ENCODE measurements at places on chromosomes 16 and 17. TPM values are rescaled to one million over a fixed set of nuclear protein-coding genes. Genes with fewer than 3 reads are reported as not detected.

KREMEN2 gene
- not detected for total RNA-seq

CBX8 gene
- 2.1 TPM for total RNA-seq

C17orf58 gene
- 10.3 TPM for total RNA-seq

GRCh38 chr17:65047941-65048340, 8.6 kb downstream of the GNA13 start:
- no peak for DNase-seq

- DNase-seq = no peak
Observed at GRCh38 chr17:611202-611601, 103.4 kb downstream of the VPS53 start.

DNA sequence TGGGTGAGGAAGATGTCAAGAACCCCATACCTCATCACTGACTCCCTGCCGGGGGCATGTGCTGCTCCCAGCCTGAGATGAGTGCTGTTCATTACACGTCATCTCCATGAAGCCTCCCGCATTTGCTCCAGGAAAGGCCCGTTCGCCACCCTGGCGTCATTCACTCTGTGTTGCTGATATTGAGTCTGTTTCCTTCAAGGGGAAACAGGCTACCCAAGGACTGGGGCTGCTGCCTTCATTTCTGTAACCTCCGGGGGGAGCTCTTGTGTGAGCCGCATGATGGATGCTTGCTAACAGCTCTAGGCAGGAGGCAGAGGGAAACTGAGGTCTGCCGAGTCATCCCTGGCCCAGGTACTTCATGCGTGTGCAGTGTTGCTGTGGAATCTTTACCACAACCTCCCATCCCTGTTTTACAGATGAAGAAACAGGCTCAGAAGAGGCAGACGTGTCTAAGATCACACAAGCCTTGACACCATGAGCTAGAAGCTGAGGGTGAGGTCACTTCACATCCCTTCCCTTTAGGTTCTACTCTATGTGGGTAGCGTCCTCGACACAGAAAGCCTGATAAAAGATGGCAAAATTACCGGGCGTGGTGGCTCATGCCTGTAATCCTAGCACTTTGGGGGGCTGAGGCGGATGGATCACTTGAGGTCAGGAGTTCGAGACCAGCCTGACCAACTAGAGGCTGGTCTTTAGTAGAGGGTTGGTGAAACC, 3.5 kb upstream of the ARMC5 start:
- DNase-seq = no peak

GRCh38 chr17:74152591-74153455, 50.7 kb upstream of the RPL38 start:
- peak; percentile 86 for DNase-seq

DNA sequence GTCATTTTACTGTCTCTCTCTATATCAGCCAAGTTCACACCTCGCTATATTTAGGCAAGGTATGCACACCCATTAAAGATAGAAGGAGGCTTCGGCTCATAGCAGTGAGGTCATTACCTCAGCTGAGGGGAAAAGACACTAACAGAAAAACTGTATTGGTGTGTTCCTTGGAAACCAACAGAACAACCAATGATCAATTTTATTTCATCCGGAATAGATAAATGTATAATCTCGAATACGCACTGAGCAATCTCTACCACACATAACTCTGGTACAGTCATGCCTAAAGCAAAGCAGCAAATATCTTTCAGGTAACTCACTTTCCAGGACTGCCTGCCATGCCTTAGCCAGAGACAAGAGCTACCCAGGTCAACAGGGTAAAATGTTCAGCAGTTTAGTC, 109.9 kb upstream of the CORO6 start:
- no peak for DNase-seq

DNA sequence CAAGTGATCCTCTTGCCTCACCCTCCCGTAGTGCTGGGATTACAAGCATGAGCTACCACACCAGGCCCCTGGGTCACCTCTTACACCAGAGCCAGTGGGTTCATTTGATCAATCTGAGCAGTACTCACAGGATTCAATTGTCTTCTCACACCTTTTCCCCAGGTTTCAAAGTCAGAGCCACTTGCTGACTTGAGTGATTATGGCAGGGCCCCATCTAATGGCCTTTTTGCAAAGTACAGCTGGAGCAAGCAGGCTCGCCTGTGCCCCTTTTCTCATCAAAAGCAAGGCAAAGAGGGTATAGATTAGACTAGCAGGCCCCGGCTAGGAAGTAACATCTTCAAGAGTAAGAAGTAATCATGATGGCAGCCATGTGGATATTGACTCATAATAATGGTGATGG, 114.8 kb upstream of the NOL11 start:
- no peak for DNase-seq

GRCh38 chr16:80176114-80176513, 364.7 kb upstream of the DYNLRB2 start:
- DNase-seq = no peak

DNA sequence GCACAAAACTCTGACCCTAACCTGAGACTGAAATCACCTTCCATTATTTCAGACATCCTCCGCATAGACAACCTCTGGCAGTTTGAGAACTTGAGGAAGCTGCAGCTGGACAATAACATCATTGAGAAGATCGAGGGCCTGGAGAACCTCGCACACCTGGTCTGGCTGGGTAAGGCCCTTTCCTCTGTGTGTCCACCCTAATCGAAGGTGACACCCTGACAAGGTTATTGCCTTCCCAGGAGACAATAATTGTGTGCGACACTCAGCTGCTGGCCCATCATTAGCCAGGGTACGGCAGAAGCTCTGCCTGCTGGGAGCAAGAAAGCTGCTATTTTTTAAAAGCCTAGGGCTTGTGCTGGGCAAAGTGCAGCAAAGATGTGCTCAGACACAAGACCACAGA, 11.1 kb downstream of the DRC3 start:
- no peak for DNase-seq

- no peak for DNase-seq
Observed at GRCh38 chr16:79393127-79393526, 207.4 kb downstream of the MAF start.

Data from esophagus muscularis mucosa (tissue), 4 donors.